ENCODE measurements at places on chromosomes 12 and 14.

GRCh38 chr12:10031321-10031720 is 839 bp downstream of the CLEC9A start:
- no peak for DNase-seq

DNA sequence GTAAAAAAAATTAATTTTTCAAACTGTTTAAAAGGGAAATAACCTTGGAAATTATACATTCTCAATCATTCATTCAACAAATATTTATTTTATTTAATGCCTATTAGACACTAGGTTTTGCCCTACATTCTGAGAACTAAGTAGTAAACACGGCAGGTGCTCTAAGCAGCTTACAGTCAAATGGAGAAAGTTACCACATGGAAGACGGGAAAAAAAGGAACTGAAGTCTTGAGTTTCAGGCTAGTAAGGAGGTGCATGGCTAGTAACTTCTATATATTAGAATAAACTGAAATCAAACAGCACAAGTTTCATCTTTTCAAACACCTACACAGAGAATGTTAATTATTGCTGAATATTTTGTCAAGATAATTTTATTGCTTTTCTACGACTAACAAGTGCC is 52.9 kb downstream of the C12orf42 start:
- DNase-seq, result no peak

- no peak for DNase-seq
These were observed 1.4 kb downstream of the THTPA start for GRCh38 chr14:23557521-23557920.

- no peak for DNase-seq
These were observed 106.8 kb downstream of the PELI2 start for GRCh38 chr14:56224691-56225681.

DNA sequence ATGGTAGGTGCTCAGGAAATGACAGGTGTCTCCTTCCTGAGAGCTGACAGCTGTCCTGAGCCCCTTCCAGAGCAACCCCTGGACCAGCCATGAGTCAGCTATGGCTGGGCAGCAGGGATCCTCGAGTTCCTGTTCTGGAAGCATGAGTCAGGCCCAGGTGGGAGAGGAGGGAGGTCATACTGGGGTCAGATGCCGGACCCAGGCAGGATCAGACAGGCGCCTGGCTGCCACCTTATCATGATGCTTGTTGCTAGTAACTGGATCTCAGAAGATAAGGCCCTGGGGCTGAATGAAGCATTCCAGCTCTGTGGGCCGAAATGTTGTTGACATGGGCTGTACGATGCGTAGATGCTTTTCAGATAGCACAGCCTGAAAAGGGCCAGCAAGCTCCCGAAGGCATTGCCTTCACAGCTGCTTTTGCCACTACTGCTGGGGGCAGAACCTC is 17.4 kb upstream of the KRT7 start:
- DNase-seq, result no peak

DNA sequence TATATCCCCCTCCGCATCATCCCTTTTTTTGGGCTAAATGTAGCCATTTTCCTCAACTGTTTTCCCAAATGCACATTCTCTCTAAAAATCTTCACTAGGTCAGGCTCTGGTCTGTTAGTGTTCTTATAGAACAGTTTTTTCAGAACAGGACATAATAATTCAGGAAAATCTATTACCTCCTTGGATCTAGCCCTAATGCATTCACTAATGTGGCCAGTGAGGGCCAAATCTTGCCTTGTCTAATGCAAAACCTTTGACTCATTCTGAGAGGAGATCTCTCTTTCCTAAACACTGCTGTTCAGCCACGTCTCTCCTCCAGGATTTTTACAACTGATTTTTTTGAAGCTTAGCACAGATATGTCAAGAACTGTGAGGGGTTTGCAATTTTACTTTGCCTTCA is 15.5 kb downstream of the C14orf132 start:
- no peak for DNase-seq

DNA sequence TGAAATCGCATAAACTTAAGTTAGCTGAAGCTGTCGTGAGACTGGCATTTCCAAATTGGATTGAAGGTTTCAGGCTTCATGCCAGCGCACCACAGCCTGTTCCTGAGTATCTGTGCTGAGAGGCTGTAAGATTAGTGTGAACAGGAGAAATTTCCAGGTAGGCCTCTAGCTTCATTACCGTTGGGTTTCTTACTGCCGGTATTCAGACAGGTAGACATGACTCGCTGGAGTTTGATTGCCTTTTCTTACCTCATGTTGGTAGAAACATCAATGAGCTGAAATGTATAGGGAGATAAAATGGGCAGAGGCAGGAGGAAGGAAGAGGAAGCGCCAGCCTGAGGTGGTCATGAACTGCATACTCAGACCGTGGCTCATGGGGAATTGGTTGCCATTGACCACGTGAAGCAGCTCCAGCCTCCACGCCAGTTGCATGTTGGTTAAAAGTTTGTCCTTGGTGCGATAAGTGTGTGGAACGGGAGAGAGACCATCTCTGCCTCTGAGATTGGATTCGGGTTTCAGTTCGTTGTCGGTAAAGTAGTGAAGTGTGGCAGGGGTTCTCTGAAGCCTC is 42.3 kb upstream of the MMP17 start:
- DNase-seq, result no peak

DNA sequence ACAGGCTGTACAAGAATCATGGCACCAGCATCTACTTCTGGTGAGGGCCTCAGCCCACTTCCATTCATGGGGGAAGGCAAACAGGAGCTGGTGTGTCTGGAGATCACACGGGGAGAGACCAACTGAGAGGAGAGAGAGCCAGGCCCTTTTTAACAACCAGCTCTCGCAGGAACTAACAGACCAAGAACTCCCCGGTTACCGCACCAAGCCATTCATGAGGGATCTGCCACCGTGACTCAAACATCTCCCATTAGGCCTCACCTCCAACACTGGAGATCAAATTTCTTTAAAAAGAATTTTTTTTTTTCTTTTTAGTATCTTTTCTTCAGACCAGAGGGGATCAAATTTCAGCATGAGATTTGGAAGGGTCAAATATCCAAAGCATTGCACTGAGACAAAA is 16.7 kb upstream of the AQP2 start:
- no peak for DNase-seq

DNA sequence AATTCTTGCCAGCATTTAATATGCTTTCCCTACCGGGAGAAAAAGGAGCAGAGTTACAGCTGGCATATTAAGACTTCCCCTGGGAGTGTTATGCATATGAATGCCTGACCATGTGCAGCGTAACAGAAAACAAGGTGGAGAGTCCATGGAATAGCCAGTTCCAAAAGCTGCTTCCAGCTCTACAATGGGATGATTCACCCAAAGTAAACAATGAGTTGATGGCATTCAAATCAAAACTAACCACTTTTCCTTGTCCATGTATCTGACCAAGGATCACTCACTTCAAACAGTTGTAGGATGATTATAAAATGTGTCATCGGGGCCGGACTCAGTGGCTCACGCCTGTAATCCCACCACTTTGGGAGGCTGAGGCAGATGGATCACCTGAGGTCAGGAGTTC is 48.1 kb upstream of the BICDL1 start:
- peak; percentile 39 for DNase-seq

- no peak for DNase-seq
These were observed 6.1 kb downstream of the SYCP3 start for GRCh38 chr12:101733166-101733565.

DNA sequence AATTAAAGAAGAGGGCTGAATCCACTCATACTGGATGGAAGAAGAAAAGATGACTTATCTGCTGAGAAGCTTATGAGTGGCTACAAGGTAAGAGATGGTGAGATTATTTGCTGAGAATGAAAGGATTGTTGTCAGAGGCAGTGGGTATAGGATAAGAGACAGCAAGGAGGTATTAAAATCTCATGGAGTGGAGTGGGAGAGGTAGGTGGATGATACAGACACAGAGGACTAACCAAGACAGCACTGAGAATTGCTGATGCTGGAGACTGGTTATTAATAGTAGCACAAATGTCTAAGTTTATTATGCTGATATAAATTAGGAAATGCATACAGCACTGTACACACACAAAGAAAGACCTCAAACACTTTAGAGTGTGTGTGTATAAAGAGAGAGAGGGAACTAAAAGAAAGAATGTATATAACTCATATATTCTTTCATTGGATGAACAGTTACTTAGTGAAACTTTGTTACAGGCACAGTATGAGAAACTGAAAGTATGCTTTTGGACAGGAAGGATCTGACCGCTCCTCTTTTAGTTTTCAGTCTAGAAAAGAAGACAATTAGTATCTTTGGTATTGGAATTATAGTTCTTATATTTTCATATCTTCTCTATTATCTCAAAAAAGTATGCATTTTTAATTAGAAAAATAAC is 543.1 kb downstream of the LRFN5 start:
- DNase-seq, result no peak

- no peak for DNase-seq
These were observed 161.4 kb upstream of the ABCD2 start for GRCh38 chr12:39780913-39781446.

DNA sequence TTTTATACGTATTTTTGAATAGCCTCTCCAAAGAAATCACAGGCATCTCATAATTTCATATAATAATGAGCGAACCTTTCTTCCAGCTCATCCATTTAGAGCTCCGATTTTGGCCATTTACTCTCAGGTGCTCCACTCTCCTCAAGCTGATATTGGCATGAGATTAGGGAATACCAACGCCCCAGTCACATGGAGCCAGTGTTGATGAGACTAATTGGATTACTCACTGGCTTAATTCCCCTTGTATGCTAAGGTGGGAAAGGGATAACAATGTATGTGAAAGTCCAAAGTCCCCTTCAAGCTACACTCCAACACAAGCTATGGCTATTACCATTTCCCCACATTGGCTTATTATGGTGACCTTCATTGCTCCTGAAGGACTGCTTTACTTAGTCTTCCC is 76.6 kb upstream of the NAV3 start:
- no peak for DNase-seq

- DNase-seq, result peak; percentile 45
These were observed 66.8 kb downstream of the GLRX5 start for GRCh38 chr14:95601650-95602049.

Data from eye (tissue), 1 donor.